ENCODE measurements at places on chromosomes 5 and 9. TPM values are rescaled to one million over a fixed set of nuclear protein-coding genes. Genes with fewer than 3 reads are reported as not detected.

The SLC25A48 gene
- total RNA-seq, result 8.2 TPM

The IFNB1 gene
- not detected for total RNA-seq

The PRDM9 gene
- not detected for total RNA-seq

The CCNI2 gene
- total RNA-seq, result 1.4 TPM

The GHR gene
- 6.5 TPM for total RNA-seq

The RASA1 gene
- 32.1 TPM for total RNA-seq

The SOWAHA gene
- total RNA-seq, result 4.4 TPM

The TEK gene
- 0.74 TPM for total RNA-seq

The CERCAM gene
- total RNA-seq, result 47.3 TPM

The KCNV2 gene
- total RNA-seq, result not detected

The GPR21 gene
- 0.46 TPM for total RNA-seq

The PAEP gene
- not detected for total RNA-seq

The OMD gene
- not detected for total RNA-seq

The HBEGF gene
- total RNA-seq, result 4.7 TPM

The HTR1A gene
- 0.90 TPM for total RNA-seq

The INSL4 gene
- 0.29 TPM for total RNA-seq

The OTP gene
- 0.31 TPM for total RNA-seq

The CNTFR gene
- 3.5 TPM for total RNA-seq

The SPZ1 gene
- not detected for total RNA-seq

The CCL27 gene
- 0.43 TPM for total RNA-seq

The LIX1 gene
- total RNA-seq, result 27.4 TPM
